ENCODE measurements at places on chromosomes 4 and X. TPM values are rescaled to one million over a fixed set of nuclear protein-coding genes. Genes with fewer than 3 reads are reported as not detected.

DNA sequence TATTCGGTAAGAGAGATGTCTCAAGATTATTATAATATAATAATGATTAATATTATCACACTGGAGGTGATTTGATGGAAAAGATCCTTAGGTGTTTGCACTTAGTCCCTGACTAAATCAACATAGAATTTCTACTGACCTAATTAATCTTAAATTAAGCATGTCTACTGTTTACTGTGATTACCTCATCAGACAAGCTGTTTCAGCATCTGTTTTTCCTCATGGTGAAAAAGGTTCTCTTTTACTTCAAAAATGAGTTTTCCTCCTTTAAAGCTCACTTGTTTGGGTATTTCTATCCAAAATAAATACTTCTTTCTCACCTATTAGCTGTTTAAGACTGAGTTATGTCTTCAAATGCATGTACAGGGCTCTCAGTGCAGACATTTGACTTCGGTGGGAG lies 407.8 kb downstream of the NKX6-1 start:
- no peaks in the 10 kb centered on the region for H3K36me3 ChIP-seq
- no peak overlapping the region for H3K27ac ChIP-seq
- no peaks in the 10 kb centered on the region for H3K27me3 ChIP-seq
- no peak for DNase-seq

- no peaks in the 10 kb centered on the region for H3K27me3 ChIP-seq
- no peaks in the 10 kb centered on the region for H3K36me3 ChIP-seq
- H3K4me3 ChIP-seq = no peak overlapping the region
- no peak for DNase-seq
- H3K27ac ChIP-seq = no peak overlapping the region
These were observed 103.8 kb upstream of the QRFPR start for GRCh38 chr4:121484633-121485032.

DNA sequence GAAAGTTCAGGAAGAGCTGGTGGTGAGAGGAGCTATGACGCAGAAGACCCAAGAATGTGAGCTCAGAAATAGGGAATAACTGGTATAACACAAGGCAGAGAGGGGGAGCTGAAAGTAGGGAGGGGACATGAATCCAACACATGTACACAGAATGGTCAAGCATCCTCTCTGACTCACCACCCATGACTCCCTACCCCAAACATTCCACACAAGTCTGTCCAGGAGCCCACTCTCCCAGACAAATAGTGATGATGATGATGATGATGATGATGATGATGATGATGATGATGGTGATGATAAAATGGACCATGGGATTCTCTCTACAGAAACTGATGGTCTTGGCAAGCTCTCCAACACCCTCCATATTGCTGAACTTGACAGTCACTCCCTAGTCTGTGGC lies 46.4 kb downstream of the NAT8L start:
- H3K36me3 ChIP-seq = no peaks in the 10 kb centered on the region
- H3K4me3 ChIP-seq = no peak overlapping the region
- DNase-seq = no peak
- no peaks in the 10 kb centered on the region for H3K4me1 ChIP-seq

- H3K27ac ChIP-seq = peak overlapping the region; percentile 70
- H3K4me3 ChIP-seq = peak overlapping the region; percentile 79
These were observed 663 bp downstream of the CXorf38 start for GRCh38 chrX:40646489-40647306.

- H3K36me3 ChIP-seq = no peaks in the 10 kb centered on the region
- no peaks in the 10 kb centered on the region for H3K4me1 ChIP-seq
- H3K27ac ChIP-seq = no peak overlapping the region
These were observed 9.6 kb downstream of the ARSJ start for GRCh38 chr4:113969709-113970334.

GRCh38 chr4:184896868-184897715 lies 71.3 kb upstream of the ACSL1 start:
- no peak overlapping the region for H3K27ac ChIP-seq
- H3K4me1 ChIP-seq = no peaks in the 10 kb centered on the region
- H3K27me3 ChIP-seq = no peaks in the 10 kb centered on the region
- DNase-seq = no peak
- H3K36me3 ChIP-seq = no peaks in the 10 kb centered on the region

DNA sequence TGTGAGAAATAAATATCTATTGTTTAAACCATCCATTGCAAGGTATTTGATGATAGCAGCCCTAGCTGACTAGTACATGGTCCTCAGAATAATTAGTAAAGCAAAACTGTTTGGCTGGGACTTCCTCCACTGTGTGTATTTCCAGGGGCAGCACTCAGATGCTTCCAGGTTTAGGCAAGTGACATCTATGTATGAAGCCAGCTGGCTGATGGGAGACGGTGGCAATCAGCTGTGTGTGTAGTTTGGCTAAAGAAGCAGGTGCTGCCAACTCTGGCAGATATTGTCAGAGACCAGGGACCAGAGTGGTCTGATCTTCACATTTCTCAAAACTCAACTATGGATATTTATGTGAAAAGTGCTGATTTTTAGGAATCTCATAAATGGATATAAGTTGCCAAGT lies 19.1 kb downstream of the HS3ST1 start:
- no peak overlapping the region for H3K27ac ChIP-seq
- no peak overlapping the region for H3K4me3 ChIP-seq
- H3K4me1 ChIP-seq = no peaks in the 10 kb centered on the region
- no peaks in the 10 kb centered on the region for H3K36me3 ChIP-seq
- H3K27me3 ChIP-seq = no peaks in the 10 kb centered on the region

DNA sequence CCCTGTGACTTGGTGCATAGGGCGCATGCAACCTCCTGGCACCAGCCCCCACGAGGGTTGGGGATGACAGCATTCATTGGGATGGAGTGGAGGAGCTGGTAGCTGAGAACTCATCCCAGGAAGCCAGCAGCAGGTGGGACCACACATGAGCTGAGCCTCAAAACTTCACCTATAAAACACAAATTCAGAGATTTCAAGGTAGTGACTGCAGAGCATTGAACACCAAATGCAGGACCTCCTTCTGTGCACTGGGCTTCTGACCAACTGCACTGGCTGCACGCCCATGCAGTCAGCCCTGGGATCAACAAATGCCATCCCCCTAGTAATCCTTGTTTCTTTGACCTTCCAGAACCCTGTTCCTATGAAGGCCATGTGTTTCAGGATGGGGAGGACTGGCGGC lies 197.8 kb downstream of the FRAS1 start:
- no peaks in the 10 kb centered on the region for H3K36me3 ChIP-seq
- H3K27ac ChIP-seq = no peak overlapping the region
- H3K27me3 ChIP-seq = no peaks in the 10 kb centered on the region
- no peaks in the 10 kb centered on the region for H3K4me1 ChIP-seq

- no peak for DNase-seq
- H3K4me1 ChIP-seq = no peaks in the 10 kb centered on the region
- no peaks in the 10 kb centered on the region for H3K27me3 ChIP-seq
- no peak overlapping the region for H3K4me3 ChIP-seq
- H3K27ac ChIP-seq = no peak overlapping the region
These were observed 233.9 kb downstream of the RAB28 start for GRCh38 chr4:13250263-13250662.

DNA sequence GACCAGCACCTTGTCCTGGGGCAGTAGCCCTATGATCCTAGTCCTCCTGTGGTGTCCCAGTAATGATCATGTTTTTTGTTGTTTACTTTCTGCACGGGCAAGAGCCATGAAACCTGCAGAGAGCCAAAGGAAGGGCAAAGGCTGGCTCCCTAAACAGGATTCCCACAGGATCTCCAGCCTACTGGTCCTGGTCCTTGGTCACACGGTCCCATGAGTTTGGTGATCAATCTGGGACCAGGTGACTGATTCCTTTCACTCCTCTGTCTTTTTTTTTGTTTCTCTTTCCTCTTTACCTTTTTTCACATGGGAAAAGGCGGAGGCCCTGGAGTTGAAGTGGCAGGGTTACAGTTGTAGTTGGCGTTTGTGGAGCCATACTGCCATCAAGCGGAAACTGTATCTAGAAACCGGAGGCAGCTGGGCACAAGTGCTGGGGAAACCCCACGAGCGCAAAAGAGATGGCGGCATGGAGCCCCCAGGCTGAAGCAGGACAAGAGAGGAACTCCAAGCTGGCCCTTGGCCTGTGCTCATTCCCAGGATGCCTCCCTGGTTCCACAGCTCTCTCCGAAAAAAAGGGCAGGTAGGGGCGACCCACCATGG lies 34.6 kb downstream of the NBDY start:
- no peaks in the 10 kb centered on the region for H3K27me3 ChIP-seq
- peaks cover 41% of the 10 kb centered on the region for H3K4me1 ChIP-seq
- H3K27ac ChIP-seq = no peak overlapping the region
- H3K36me3 ChIP-seq = no peaks in the 10 kb centered on the region

GRCh38 chrX:70336767-70337166 lies 46.9 kb downstream of the KIF4A start:
- H3K27ac ChIP-seq = no peak overlapping the region
- no peak for DNase-seq
- no peaks in the 10 kb centered on the region for H3K4me1 ChIP-seq
- no peaks in the 10 kb centered on the region for H3K36me3 ChIP-seq
- H3K27me3 ChIP-seq = no peaks in the 10 kb centered on the region

- H3K4me1 ChIP-seq = peaks cover 60% of the 10 kb centered on the region
- no peaks in the 10 kb centered on the region for H3K27me3 ChIP-seq
- DNase-seq = no peak
- no peak overlapping the region for H3K4me3 ChIP-seq
- H3K27ac ChIP-seq = no peak overlapping the region
These were observed 55.3 kb upstream of the MSANTD1 start for GRCh38 chr4:3193531-3194203.

GRCh38 chr4:185912779-185913178 lies 100.8 kb upstream of the SORBS2 start:
- no peaks in the 10 kb centered on the region for H3K27me3 ChIP-seq
- no peak overlapping the region for H3K4me3 ChIP-seq

DNA sequence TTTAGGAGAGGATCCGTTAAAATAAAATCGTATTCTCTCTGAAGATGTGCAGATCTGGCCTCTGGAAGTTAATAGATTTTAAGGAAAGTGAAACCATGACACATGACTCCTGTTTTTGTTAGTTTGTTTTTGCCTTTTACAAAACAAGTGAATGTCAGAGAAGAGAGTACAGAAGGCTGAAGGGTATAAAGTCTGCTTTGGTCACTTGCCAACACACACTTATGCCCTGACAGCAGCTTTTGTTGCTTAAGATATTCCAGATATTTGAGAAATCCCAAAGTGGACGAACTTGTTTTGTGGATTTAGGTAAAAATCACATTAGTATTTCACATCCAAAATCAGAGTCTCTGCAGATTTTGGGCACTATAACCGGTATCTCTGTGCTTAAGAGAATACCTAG lies 192.4 kb upstream of the RASGEF1B start:
- H3K4me1 ChIP-seq = no peaks in the 10 kb centered on the region
- DNase-seq = no peak
- no peak overlapping the region for H3K27ac ChIP-seq
- no peaks in the 10 kb centered on the region for H3K27me3 ChIP-seq
- no peaks in the 10 kb centered on the region for H3K36me3 ChIP-seq

DNA sequence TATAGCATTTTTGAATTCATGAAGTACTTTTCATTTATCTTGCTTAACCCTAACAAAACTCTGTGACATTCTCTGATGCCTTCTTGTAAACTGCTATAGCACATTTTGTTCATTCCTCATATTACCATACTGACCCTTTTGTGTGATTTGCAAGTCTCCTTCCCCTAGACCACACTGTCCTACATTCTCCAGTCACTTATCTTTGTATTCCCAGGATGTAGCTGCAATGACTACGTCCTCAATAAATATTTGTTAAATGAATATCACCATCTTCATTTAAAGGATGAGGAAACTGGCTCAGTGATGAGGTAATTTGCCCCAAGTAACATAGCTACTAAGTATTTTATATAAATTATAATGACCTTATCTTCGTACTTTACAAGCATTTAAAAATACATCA lies 11.9 kb downstream of the HUWE1 start:
- no peak overlapping the region for H3K27ac ChIP-seq
- H3K4me1 ChIP-seq = peaks cover 11% of the 10 kb centered on the region
- H3K27me3 ChIP-seq = no peaks in the 10 kb centered on the region
- no peak overlapping the region for H3K4me3 ChIP-seq

DNA sequence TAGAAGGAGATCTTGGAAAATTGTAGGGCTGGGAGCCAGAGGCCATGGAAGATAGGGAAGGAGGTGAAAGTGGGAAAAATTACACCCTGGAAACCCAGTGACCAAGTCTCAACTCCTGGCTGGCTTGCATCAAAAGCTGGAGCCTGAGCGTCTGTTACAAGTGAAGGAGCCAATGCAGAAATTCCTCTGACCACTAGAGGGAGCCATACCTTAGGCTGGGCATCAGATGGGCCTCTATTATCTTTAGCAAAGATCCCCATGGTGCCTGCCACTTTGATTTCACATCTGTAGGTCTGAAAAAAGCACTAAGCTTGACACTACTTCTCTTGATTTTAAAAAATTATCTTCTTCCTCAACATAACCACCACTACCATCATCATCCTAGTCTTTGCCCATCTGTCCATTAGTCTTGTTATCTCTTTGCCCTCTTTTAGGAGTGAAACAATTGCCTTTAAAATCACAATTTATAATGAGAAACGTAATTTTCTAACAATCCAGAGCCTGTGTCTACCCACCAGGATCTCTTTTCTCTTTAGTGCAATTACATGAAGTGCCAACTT lies 62.9 kb downstream of the ANAPC4 start:
- H3K4me3 ChIP-seq = no peak overlapping the region
- peak; percentile 25 for DNase-seq
- no peaks in the 10 kb centered on the region for H3K36me3 ChIP-seq
- H3K4me1 ChIP-seq = no peaks in the 10 kb centered on the region
- no peaks in the 10 kb centered on the region for H3K27me3 ChIP-seq
- no peak overlapping the region for H3K27ac ChIP-seq

GRCh38 chrX:120485315-120485637 lies 16.2 kb upstream of the LAMP2 start:
- H3K36me3 ChIP-seq = no peaks in the 10 kb centered on the region
- no peak overlapping the region for H3K27ac ChIP-seq
- no peaks in the 10 kb centered on the region for H3K27me3 ChIP-seq
- H3K4me3 ChIP-seq = peak overlapping the region; percentile 78
- no peak for DNase-seq

DNA sequence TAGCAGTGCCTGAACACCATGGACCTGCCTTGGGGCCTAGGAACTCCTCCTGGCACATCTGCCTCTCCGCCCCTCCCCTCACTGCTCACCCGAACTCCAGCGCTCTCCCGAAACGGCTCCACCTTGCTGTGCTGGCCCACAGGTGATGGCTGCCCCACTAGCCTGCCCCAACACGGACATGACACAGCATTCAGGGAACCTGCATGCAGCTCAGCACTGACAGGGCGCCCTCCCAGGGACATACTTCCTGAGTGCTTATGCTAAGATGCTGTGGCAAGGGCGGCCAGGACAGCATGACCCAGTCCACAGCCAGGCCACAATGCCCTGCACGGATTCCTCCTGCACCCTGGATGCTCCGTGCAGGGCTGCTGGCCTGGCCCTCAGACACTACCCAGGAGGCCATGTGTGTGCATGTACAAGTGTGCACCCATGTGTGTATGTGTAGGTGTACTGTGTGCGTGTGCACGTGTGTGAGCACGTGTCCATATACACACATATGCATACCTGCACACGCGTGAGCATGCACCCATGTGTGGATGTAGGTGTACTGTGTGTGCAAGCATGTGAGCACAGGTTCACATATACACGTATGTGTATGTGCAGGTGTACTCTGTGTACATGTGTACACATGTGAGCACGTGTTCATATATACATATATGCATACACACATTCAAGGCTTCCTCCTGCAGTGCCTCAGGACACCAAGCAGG lies 6.0 kb downstream of the TMEM271 start:
- no peak overlapping the region for H3K4me3 ChIP-seq
- no peak for DNase-seq
- no peaks in the 10 kb centered on the region for H3K27me3 ChIP-seq
- H3K36me3 ChIP-seq = no peaks in the 10 kb centered on the region

Gene PLK4
- 1.8 TPM for polyA plus RNA-seq

Gene UGT2B17
- not detected for polyA plus RNA-seq

Gene CENPU
- polyA plus RNA-seq = 3.5 TPM

Gene EFNB1
- 4.8 TPM for polyA plus RNA-seq

Gene GAGE12E
- not detected for polyA plus RNA-seq

Gene OTUD6A
- polyA plus RNA-seq = not detected

Gene RTL9
- not detected for polyA plus RNA-seq

Gene XG
- polyA plus RNA-seq = not detected

Gene DCX
- not detected for polyA plus RNA-seq
